ENCODE measurements at places on chromosomes 16 and 17.

GRCh38 chr16:78628461-78629045 lies 529.1 kb downstream of the WWOX start:
- no peak for DNase-seq

DNA sequence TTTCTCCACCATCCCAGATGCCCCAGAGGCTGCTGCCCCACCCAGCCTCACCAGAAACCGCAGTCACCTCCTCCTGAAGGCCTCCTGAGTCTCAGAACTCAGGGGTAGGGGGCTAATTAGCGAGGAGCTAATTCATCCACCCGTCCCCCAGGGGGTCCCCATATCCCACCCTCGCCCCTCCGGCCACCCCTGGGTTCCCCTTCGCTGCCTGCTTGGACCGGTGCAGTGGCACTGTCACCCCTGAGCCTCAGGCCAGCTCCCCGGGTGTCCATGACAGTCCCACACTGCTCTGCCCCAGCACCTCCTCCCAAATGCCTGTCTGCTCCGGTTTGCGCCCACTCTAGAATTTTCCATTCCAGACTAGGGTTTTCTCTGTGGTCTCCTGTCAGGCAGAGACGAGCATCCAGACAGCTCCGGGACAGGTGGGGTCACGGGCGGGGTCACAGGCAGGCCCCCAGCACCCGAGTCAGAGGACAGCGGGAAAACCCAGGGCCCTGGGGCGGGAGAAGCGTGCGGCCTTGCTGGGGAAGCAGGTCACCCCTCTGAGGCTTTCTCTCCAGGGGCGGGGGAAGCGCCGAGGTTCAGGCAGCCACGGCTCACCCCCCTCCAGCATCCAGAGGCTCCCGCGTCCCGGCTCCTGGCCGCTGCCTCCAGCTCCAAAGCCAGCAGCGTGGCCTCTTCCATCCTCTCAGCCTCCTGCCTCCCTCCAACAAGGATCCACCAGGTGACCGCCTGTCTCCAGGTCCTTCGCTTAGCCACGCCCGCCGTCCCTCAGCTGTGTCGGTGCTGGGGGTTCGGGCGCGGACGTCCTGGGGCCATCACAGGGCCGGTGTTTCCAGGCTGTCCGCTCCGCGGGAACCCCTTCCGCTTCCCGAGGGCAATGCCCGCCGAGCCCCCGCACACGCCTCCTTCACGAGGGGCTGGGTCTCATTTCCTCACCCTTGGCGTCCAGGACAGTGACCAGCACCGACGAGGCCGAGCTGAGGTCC lies 3.1 kb upstream of the PERCC1 start:
- DNase-seq, result no peak

- DNase-seq, result no peak
Observed at GRCh38 chr17:4476017-4476416, 22.7 kb upstream of the SPNS2 start.

GRCh38 chr17:76121932-76122430 lies 18.4 kb upstream of the EXOC7 start:
- no peak for DNase-seq

All from putamen (tissue), 1 donor.